ENCODE measurements at places on chromosomes 13 and 19.
A peak's percentile ranks its signal among the peaks of the same experiment; 100 is the strongest.

GRCh38 chr19:18666317-18666716 lies 17.2 kb upstream of the CRTC1 start:
- DNase-seq: no peak

- no peak for DNase-seq
Measured at GRCh38 chr19:4415352-4415751, 12.9 kb downstream of the CHAF1A start.

- no peak for DNase-seq
Measured at GRCh38 chr13:46489586-46490023, 63.4 kb upstream of the LRCH1 start.

DNA sequence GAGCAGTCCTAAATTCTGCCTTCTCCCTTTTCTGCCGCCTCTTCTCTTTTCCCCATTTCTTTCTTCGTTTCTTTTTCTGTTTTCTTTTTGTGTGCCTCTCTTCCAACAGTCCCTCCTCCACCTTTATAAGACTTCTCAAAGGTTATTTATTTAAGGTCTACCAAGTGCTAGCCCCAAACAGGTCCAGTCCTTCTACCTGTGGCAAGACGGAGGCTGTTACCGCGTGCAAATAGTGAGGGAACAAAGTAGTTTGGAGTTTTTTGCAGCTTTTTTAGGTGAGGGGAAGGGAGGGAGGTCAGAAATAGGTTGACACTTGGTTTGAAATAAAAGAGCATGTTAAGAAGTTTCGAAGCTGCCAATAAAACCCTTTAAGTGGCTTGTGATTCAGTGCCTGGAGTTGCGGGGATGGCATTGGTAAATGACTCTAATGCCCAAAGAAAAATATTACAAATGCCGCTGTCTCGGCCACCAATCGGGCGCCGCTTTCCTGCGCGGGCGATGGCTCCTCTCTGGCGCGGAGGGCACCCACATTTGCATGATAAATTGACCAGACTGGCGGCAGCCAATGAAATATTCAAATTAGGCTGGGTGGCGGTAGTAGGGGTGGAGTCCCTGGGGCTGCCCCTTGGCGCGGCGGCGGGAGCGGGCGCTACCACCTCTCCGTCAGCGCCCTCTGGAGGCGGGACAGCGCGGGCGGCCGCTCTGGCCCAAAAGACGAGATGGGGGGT lies 7.5 kb upstream of the TSHZ3 start:
- DNase-seq: no peak

- no peak for DNase-seq
Measured at GRCh38 chr13:112725346-112726015, 35.6 kb downstream of the ATP11A start.

GRCh38 chr19:18507727-18508440 lies 14.0 kb downstream of the ELL start:
- no peak for DNase-seq

DNA sequence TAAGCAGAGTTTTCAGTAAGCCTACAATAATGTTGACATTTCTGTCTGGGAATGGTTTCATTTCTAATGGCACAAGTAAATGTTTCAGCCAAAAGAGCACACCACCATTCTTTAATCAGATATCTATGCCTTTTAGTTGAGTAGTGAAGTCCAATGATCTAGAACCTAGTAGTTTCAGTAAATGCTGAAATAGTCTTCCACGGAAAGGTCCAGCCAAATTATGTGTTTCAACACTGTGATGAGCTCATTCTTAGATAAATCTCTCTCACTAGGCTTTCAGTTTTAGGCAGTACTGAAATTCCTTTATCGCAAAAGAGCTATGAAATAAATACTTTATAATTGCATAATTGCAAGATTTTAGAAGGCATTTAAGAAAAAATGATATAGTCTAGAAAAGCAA lies 816.8 kb upstream of the PCDH9 start:
- no peak for DNase-seq

GRCh38 chr13:78121459-78122348 lies 203.1 kb upstream of the EDNRB start:
- peak; percentile 50 for DNase-seq

DNA sequence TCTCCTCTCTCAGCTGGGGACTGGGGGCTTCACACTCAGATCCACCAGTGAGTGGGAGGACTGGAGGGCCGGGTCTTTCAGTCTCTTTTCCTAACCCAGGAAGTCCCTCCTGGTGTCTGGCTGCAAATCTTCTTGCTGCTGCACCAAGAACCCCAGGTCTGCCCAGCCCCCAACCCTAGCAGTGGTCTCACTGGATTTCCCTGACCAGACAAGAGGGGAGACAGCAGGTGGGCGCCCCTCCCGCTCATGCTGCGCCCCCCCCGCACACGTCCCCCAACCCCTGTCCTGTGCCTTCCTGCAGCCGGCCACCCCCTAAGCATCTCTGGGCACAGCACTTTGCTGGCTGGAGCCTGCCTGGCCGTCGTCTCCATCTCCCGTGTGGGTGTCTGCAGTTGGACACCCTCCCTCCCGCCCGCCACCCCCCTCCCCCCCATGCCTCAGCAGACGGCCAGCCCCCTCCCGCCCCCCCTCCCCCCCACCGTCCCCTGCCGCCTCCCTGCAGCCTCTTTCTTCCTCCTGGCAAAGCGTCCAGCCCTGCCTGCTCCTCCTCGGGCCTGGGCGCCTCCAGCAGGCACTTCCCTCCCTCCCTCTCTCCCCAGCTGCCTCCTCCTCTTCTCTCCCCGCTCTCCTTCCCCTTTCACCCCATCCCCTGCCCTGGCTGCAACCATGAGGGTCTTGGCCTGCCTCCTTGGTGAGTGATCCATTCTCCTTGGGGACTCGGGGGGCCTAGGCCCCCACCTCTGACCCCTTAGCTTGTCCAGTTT lies at the start of gene SSC5D:
TSS of gene SSC5D (plus strand) at position 513 of the 764 bp plus-strand sequence. CDS start at position 667, 154 bp downstream.
- DNase-seq: no peak

GRCh38 chr13:59423708-59424340 lies 739.9 kb downstream of the DIAPH3 start:
- DNase-seq: no peak

- no peak for DNase-seq
Measured at GRCh38 chr13:100039740-100040139, 49.2 kb upstream of the PCCA start.

DNA sequence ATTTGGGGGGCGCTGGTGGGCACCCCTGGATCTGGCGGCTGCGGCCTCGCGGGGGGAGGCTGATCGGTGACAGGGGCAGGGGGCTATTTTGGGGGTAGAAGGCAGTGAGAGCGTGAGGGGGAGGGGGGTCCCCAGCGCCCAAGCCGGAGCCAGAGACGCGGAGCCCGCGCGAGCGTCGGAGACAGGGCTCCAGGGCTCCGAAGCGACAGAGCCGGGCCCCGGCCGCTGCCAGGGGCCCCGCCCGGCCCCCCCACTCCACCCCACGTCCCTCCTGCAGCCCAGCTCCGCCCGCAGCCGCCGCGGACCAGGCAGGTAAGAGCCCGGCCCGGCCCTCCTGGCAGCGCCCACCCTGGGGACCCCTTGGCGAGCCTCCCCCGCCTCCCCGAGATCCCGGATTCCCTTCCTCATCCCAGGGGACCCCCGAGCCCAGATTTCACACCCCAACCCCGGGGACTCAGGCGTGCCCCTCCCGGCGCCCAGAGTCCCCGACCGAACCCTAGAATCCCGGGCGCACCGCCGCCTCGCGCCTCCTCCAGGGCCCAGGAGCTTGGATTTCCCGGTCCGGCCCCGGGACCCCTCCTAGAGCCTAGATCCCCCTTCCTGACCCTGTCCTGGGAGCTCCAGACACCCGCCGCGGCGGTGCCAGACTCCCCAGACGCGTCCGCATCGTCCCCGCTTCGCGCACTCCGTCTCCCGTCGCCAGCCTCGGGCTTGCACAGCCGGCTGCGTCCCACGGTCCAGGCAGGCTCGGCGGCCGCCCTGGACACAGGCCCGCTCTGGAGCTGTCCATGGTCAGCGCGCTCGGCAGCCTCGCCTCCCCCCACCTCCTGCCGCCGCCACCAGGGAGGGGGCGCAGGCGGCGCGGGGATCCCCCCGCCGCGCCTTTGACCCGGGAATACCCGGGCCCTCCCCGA lies at the start of gene PPFIA3:
TSS of gene PPFIA3 (plus strand) at position 134 of the 914 bp plus-strand sequence. CDS start 8,330 bp downstream, outside the sequence.
- DNase-seq: no peak

- DNase-seq: no peak
Measured at GRCh38 chr13:110983241-110983640, 68.4 kb upstream of the ANKRD10 start.

GRCh38 chr13:30355839-30356238 lies 48.5 kb upstream of the KATNAL1 start:
- no peak for DNase-seq

DNA sequence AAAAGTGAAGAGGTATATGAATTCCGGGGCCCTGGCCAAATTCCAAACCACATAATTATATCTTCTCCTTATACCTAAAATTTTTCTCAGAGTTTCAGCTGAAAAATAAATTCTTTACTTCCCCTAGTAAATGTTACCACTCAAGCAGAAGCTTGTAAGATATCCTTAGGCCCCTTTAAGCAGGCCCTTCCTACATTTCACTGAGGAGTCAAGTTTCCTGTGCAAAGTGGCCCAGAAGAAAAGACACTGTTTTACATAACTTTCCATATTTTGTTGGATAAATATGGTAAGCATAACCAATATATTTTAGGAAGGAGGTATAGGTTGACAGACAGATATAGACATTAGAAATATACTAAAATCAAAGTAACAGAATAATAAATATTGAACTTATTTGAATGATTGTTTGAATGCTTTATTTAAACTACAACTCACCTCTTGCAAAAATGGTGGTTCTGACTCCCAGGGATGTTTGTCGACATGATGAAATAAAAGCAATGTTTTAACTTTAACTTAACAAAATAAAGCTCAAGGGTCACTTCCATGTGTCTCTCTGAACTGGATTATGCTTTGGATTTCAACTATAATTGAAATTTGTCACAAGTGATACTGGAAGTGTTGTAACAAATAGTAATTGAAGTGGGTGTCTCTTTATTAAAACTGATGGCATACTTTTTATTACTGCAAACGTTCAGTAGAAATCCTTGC lies 141.2 kb downstream of the SPRY2 start:
- DNase-seq: no peak

DNA sequence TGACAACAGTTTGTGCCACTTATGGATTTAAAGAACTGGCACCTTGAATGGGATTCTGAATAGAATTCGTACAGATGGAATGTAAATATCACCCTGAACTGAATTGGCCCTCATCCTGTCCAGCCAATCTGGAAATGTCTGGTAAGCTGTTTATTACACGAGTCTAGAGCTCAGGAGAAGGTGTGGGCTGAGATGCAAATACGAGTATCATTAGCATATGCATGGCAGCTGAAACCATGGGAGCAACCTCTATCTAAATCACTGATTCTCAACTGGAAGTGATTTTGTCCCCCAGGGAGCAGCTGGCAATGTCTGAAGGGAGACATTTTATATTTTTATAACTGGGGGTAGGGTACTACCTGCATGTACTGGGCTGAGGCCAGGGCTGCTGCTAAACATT lies 15.6 kb upstream of the VWA8 start:
- DNase-seq: no peak

DNA sequence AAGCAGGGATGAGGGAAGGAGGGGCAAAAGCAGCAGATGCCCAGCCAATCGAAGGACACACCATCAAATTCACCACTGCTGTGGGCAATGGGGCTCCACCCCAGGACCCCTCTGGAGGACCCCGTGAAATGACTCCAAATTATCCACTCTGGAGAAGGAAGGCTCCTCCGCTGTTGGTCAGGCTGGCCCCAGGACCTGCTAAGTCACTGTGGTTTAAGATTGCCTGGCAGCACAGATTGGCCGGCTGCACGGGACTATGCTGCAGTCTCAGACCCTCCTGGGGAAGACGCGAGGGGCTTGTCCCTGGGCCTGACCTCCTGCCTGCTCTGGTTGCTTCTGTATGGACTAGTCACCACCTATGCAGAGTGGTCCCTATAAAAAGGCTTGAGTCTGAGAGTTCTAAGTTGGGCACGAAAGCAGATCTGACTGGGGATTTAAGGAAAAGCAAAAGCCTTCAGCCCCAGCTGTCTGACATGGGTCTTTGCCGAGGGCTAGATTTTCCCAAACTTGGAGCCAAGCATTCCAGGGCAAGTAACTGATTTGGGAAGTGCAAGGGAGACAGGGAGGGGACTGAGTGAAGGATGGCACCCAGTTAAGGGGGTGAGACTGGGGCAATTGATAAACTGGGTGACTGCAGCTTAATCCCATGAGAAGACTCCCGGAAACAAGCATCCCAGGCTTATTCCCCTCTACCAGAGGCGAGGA lies 91.7 kb downstream of the TSHZ3 start:
- DNase-seq: no peak

DNA sequence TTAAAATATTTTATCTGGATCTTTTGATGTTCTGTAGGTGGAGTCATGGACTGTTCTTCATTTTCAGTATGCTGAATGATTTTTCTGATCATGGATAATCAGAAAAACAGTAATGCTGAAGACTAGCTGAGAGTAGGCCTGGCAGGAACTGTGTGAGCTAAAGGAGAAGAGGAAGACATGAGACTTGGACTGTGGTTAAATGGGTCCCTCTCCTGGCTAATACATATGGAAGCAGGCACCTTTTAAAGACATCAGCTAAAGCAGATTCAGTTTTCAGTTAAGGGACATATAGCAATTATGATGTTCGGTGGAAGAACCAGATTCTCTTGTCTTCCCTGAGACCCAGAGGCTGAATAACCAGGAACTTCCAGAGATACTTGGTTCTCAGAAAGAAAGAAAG lies 169.4 kb downstream of the OLFM4 start:
- no peak for DNase-seq

DNA sequence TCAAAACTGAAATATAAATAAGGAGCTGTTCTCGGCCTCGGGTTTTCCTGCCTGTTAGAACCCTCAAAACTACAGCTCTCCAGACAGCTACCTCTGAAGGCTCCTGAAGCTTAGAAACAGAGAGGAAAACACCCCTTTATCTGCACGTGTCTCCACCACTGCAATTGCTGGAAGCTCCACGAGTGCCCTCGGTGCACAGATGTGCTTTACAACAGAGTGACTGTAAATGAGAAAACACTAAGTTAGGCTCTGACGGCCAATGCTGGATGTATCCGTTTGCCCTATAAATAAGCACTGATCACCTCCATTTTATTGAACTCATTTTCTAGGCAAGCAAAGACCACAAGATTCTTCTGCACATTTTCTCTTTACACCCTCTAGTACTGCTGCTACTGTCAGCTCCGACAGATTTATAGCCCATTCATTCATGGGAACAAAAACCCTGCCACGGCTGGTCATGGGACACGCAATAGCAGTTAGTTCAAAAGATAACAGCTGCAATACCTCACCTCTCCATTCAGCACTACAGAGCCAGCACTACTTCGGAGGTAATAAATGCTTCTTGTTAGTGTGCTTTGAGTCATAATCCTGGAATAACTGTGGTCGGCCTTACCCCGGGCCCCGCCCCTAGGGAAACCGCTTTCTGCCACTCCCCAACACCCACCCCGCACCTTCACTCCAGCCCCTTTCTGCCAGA lies 241.1 kb upstream of the ZNF507 start:
- DNase-seq: peak; percentile 58

- peak; percentile 56 for DNase-seq
Measured at GRCh38 chr13:45511310-45512097, 46.8 kb downstream of the COG3 start.

- DNase-seq: no peak
Measured at GRCh38 chr19:48513289-48514122, 1.9 kb upstream of the LMTK3 start.

- no peak for DNase-seq
Measured at GRCh38 chr13:30870049-30870884, 35.8 kb upstream of the MEDAG start.

Measured in left renal pelvis (tissue), 4 donors.